ENCODE measurements at places on chromosomes 3 and 15.

DNA sequence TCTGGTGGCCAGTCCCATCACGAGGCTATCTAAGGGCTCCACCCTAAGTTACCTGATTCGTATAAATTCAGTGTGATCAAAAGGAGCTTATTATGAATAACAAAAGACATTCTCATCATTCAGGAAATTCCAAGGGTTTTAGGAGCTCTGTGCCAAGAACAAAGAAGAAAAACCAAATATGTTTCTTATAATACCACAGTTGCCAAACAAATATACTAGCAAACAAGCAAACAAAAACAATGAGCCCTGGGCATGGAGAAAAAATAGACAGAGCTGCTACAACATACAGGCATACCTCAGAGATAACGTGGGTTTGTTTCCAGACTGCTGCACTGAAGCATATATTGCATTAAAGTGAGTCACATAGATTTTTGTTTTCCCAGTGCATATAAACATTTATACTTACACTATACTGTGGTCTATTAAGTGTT, 20.2 kb upstream of the CFAP161 start:
- DNase-seq: no peak

DNA sequence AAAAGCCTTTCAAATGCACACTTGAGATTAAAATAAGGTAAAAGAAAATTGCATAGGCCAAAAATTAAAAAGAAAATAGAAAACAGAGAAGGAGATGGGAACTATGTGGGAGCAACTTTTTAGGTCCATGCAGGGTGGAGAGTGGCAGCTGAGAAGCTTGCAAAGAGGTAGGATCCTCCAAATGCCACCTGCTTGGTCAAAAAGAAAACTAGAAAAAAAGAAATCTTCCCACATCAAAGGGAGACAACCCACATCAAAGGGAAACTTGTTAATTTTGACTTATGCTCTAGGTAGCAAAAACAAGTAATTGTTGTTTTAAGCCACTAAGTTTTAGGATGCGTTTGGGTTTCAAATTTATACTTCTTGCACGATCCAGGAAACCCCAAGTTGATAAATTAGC, 342.9 kb downstream of the IL20RB start:
- DNase-seq: no peak

GRCh38 chr3:109548192-109548938, 211.0 kb upstream of the DPPA4 start:
- no peak for DNase-seq

- DNase-seq: no peak
These were observed 28.2 kb downstream of the GRAMD2A start for GRCh38 chr15:72169236-72169920.

- no peak for DNase-seq
These were observed 348.5 kb downstream of the PYDC2 start for GRCh38 chr3:191809326-191809949.

GRCh38 chr3:14797731-14798130, 21.0 kb upstream of the FGD5 start:
- DNase-seq: no peak

DNA sequence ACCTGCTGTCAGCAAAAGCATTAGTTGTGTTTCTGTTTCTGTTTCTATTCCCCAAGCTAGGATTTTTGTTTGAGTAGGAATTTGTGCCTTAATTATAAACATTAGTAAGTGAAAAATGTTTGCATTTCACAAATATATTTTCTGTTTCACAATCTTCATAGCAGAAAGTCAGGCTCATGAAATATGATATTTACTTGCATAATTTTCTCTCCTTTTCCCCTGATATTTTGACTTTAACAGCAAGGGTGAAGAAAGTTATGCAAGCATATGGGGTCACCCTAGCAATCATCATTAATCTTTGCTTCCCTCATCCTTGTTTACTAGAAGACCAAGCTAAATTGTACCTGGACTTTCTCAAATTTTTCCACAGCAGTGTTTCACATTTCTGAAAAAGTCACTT, 140.3 kb upstream of the SEMA6D start:
- DNase-seq: no peak

- DNase-seq: peak; percentile 57
These were observed 1.3 kb upstream of the KLHL40 start for GRCh38 chr3:42683875-42684598.

DNA sequence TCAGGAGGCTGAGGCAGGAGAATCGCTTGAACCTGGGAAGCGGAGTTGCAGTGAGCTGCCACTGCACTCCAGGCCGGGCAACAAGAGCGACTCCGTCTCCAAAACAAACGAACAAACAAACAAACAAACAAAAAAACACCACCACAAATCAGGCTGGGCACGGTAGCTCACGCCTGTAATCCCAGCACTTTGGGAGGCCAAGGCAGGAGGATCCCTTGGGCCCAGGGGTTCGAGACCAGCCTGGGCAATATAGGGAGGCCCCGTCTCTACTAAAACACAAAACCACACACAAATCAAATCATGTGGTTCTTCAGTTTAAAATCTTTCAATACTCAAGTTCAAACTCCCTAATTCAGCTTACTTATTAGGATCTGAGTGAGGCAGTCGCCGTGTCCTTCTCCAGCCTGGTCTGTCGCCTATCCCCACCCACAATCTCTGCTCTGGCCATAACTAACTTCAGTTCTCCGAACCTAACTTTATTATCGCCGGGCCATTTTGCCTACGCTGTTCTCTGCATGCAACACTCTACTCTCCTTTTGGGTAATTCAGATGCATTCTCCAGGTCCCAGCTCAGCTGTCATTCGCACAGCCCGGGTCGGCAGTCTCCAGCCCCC, 660 bp upstream of the RTF1 start:
- DNase-seq: no peak
